ENCODE measurements at places on chromosomes 5 and 9.

DNA sequence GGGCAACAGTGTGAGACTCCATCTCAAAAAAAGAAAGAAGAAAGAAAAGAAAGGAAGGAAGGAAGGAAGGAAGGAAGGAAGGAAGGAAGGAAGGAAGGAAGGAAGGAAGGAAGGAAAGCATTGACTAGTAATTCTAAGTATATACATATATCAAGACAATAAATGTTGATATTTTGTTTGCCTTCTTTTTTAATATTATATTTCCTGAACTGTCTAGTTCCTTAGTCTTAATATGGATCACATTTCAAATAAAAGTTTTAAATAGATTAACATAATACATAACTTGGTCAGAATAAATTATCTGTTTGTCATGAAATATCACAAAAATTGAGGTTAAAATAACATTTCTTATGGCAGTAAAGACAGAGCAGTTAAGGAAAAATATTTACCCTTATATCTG is 1448.4 kb upstream of the C9orf72 start:
- DNase-seq, result no peak

DNA sequence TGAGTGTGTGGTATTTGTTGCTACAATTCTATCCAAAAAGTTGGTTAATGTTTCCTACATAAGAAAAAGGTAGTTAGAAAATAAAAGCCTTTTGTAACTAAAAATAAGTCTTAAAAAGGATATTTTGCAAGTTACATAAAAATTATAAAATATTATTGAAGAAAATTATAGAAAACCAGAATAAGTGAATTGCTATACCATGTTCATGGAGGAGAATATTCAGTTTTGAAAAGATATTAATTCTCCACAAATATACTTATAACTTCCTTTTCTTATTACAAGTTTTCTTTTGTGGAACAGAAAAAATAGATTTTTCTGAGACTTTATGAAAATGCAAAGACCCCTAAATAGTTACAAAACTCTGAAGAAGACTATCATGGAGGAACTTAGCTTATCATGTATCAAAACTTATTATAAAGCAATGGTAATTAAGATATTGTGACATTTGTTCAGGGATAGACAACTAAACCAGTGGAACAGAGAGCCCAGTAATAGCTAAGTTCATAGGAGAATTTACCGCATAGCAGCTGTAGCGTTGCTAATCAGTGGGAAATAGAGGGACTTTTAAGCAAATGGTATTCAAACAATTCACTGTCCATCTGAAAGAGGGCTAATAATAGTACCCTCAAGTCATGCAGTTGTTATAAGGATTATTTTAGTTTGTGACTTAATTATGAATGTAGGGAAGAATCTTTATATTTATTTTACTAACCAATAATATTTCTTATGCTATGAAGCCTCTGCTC is 515.2 kb upstream of the ZNF608 start:
- no peak for DNase-seq

- DNase-seq, result no peak
Observed at GRCh38 chr5:125526966-125527365, 780.5 kb upstream of the ZNF608 start.

DNA sequence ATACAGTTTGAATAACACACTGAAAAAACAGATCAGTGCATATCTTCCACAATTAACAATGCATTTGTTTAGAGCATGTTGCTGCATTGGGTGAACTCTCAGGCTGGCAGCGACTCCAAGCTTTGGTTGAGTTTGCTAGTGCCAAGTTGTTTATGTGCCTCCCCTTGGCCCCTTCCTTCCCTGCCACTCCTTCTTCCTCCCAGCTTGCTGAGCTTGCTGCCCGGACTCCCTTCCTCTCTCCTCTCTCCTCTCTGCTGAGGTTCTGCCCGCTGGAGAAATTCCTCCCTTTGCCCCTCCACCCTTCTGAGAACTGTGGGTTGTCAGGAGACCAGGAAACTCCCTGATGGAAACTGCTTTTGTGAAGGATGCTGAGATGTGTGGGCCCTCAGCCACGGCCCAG is 247.3 kb downstream of the PDZD2 start:
- DNase-seq, result no peak

DNA sequence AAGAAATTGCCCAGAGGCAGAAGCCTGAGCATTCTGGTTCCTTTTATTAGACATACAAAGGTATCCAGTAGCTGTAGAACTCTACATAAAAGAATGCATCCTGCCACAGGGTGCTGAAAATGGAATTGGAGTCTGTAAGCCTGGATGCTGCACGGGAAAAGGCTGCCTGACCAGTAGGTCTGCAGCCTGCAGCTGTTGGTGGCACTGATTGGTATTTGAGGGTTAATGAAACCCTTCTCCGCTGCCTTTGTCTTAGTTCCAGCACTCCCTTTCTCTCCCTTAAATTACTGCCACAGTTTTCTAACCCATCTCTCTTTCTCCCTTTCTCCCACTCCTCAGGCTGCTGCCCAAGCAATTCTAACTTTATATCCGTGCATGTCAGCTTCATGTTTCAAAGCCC is 64.7 kb downstream of the BRINP1 start:
- no peak for DNase-seq

- no peak for DNase-seq
Observed at GRCh38 chr5:153824909-153825308, 213.8 kb downstream of the FAM114A2 start.

DNA sequence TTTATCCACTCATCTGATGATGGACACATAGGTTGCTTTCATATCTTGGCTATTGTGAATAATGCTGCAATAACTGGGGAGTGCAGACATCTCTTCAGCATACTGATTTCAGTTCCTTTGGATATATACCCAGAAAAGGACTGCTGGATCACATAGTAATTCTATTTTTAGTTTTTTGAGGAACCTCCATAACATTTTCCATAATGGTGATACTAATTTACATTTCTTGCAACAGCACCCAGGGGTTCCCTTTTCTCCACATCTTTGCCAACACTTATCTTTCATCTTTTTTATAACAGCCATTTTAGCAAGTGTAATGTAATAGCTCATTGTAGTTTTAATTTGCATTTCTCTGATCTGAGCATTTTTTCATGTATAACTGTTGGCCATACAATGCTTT is 34.1 kb upstream of the NR4A3 start:
- DNase-seq, result no peak

DNA sequence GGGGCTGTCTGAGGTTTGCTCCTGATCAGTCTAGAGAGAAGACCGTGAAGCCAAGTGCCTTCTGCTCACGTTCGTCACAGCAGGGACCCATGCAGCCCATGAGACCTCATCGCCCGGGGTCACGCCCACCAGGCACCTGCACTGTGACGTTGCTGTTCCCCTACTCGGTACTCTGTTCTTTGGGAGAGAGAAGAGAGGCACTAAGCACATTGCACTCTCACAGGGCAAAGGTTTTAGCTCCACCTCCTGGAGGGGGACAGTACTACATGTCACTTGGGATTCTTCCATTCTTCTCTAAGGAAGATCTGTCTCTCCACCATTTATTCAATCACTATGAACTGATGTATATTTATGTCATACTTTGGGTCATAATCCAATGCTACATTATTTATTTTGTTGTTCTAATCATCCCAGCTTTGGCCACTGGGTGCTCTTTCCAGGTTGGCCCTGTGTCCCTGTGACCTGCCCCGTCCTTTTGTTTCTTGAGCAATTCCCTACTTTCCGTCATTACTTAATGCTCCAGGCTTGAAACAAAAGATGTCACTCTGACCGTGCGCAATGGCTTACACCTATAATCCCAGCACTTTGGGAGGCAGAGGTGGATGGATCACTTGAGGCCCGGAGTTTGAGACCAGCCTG is 31.4 kb upstream of the BRD3 start:
- DNase-seq, result peak; percentile 84

- peak; percentile 41 for DNase-seq
Observed at GRCh38 chr5:134994560-134995156, 27.0 kb downstream of the CATSPER3 start.

GRCh38 chr5:108278285-108279240 is 103.3 kb downstream of the FBXL17 start:
- no peak for DNase-seq

GRCh38 chr5:138557677-138558076 is 14.6 kb upstream of the ETF1 start:
- DNase-seq, result no peak

- no peak for DNase-seq
Observed at GRCh38 chr5:155015239-155015638, 1.7 kb downstream of the KIF4B start.

GRCh38 chr5:78633700-78634099 is 14.9 kb downstream of the LHFPL2 start:
- peak; percentile 57 for DNase-seq

DNA sequence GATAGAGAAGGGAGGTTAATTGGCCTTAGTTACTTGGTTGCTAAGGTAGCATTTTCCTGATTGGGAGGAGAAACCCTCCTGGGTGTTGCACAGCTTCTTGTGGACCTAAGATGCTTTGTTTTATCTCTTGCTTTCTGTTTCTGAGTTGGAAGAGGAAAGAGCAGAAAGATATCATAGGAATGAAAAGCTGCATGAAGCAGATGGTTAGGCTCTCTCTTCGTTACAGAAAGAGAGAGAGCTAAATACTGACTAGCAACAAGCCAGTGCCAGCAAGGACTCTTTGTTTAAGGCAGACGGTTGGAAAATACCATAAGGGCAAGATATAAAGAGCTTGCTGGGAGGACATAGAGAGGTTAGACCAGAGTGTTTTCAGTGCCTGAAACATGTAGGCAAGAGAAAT is 103.1 kb downstream of the ATG10 start:
- no peak for DNase-seq

DNA sequence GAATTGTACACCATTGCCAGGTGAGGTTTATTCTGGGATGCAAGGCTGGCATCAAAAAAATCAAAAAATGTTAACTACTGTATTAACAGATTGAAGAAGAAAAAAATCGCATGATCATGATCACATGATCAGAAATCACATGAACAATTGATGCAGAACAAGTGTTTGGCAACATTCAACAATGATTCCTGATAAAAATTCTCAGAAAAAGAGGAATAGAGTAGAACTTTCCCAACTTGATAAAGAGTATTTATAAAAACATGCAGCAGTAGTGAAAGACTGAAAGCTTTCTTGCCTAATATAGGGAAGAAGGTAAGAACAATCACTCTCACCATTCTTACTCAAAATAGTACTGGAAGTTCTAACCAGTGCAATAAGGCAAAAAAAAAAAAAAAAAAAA is 16.4 kb downstream of the SLCO4C1 start:
- peak; percentile 37 for DNase-seq

- no peak for DNase-seq
Observed at GRCh38 chr5:120372899-120373298, 91.2 kb upstream of the PRR16 start.

DNA sequence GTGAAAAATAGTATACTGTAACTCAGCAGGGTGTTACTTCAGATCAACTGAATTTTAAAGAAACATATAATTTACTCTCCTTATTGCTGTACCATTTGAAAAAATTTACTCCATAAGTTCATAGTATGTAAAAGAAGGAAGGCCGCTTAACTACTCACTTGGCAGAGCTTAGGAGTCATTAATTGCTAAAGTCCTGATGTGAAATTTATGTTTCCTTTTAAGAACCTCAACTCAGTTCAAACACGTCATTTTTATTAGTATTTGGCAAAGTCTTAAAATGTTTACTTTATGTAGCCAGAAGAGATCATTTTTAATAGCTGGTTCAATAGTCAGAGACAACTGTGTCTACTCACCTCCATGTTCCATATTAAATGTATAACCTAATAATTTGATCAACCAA is 268.6 kb downstream of the CDH10 start:
- DNase-seq, result no peak

DNA sequence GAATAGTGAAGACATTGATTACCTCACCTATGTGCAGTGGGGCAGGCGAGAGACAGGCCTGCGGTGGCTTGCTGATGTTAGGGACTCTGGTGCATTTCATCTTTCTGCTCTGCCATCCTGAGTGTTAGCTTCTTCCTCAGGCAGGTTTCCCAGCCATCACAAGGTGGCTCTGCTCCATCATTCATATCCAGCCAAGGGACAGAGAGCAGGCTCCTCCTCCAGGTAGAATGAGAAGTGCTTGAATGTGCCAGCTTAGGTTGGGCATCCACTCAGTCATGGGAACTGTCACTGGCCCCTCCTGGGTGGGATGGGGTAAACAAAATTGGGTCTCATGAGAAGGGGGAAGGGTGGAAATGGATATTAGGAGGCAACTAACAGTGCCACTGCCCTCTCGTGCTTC is 24.8 kb downstream of the GPR107 start:
- DNase-seq, result no peak

DNA sequence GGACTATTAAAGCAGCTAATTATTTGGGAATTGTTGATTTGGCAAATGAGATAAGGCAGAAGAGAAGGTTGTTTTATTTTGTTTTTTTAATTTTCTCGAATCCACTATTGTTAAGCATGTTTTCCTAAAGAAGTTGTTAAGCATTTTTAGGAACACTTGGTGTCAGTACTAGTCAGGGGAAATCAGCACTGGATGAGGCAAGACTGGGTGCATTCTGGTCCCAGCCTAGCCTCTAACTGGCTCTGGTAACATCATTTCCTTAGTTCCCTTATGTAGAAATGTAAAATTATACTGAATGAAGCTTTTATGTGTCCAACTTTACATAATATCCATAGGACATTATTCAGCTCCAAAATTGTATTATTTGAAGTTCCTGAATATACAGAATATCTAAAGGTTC is 196.1 kb downstream of the PCSK5 start:
- DNase-seq, result no peak

GRCh38 chr9:136339173-136339957 is 12.0 kb downstream of the GPSM1 start:
- peak; percentile 85 for DNase-seq

DNA sequence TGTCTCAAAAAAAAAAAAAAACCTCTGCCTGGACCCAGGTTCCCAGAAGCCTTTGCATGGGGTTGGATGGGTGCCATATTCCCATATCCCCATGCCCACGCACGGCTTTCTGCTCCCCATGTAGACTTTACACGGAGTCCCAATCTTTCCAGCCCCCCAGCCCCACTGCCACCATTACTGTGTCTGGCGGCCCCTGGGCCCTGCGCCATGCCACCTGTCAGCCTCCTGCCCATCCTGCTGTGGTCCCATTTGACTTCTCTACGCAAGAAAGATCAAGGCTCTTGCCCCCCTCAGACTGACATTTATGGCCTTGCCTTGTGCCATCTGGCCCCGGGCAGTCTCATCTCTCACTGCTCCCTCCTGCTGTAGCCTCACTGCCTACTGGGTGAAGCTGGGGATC is 6.5 kb upstream of the AK1 start:
- DNase-seq, result no peak

DNA sequence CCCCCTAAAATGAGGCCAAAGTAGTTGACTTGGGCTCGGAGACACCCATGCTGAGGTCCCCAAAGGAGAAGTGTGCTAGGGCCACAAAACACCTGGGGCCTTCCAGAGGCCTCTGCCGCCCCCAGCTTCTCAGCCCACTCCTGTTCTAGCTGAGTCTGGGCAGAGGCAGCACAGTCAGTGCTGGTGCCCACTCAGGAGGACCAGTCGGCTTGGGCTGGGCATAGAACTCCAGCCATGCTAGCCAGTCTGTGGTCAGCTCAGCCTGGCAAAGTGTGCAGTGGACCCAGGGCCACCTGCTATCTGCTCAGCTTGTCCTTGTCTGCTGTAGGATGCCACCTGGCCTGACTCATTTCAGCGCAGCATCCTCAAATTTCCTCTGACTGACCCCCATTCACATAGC is 254.6 kb downstream of the FSTL4 start:
- DNase-seq, result no peak

All from OCI-M1 (cell line).